ENCODE measurements at places on chromosomes 16 and 17. TPM values are rescaled to one million over a fixed set of nuclear protein-coding genes. Genes with fewer than 3 reads are reported as not detected.

CDRT15L2 gene
- total RNA-seq, result not detected

PIPOX gene
- 0.93 TPM for total RNA-seq

DNA sequence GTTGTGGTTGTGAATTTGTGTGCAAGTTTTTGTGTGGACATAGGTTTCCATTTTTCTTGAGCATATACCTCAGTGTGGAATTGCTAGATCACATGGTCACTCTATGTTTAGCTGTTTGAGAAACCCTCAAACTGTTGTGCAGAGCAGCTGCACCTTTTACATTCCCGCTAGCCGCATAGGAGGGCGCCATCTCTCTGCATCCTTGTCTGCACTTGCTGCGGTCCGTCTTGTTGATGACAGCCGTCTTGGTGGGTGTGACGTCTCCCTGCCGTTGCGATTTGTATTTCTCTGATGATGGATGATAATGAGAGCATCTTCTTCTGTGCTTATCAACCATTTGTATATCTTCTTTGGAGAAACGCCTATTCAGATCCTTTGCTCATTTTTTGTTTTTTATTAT lies 25.1 kb upstream of the IL17C start:
- peaks cover 12% of the 10 kb centered on the region for H3K4me1 ChIP-seq
- H3K27ac ChIP-seq, result no peak overlapping the region
- H3K36me3 ChIP-seq, result peaks cover 33% of the 10 kb centered on the region
- no peaks in the 10 kb centered on the region for H3K27me3 ChIP-seq

GRCh38 chr16:778447-778846 lies 9.7 kb downstream of the RPUSD1 start:
- no peak overlapping the region for H3K27ac ChIP-seq
- no peaks in the 10 kb centered on the region for H3K27me3 ChIP-seq
- H3K4me3 ChIP-seq, result no peak overlapping the region
- H3K36me3 ChIP-seq, result no peaks in the 10 kb centered on the region
- no peak for DNase-seq
- H3K4me1 ChIP-seq, result no peaks in the 10 kb centered on the region

GRCh38 chr17:13520899-13521572 lies 80.7 kb downstream of the HS3ST3A1 start:
- no peak overlapping the region for H3K27ac ChIP-seq
- no peaks in the 10 kb centered on the region for H3K27me3 ChIP-seq
- no peaks in the 10 kb centered on the region for H3K36me3 ChIP-seq
- no peak for DNase-seq
- H3K4me3 ChIP-seq, result no peak overlapping the region

DNA sequence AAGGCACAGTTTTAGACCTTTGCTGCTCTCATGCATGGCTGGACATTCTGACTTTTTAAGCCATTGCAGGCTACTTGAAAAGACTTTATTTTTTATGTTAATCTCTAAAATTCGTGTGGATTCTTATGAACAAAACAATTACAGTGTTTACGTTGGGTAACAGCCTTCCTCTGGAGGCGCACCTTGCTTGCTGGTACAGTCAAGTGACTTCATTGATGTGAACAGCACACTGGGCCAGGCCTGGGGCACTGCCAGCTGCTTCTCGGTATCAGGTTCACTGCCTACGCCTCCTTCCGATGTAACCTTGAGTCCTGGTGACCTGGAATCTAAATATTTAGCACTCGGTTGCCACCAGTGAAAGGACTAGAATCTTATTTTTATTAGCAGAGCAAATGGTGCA lies 27.8 kb downstream of the MARCHF10 start:
- H3K4me3 ChIP-seq, result no peak overlapping the region
- peak; percentile 84 for DNase-seq
- H3K27ac ChIP-seq, result no peak overlapping the region
- H3K27me3 ChIP-seq, result no peaks in the 10 kb centered on the region
- no peaks in the 10 kb centered on the region for H3K36me3 ChIP-seq

UTS2R gene
- total RNA-seq, result 2.4 TPM

- peak; percentile 27 for DNase-seq
- H3K4me1 ChIP-seq, result peaks cover 5% of the 10 kb centered on the region
- H3K36me3 ChIP-seq, result peaks cover under 1% of the 10 kb centered on the region
- no peak overlapping the region for H3K4me3 ChIP-seq
- H3K27me3 ChIP-seq, result no peaks in the 10 kb centered on the region
- H3K27ac ChIP-seq, result no peak overlapping the region
Observed at GRCh38 chr16:19179546-19180490, 11.8 kb downstream of the SYT17 start.

- DNase-seq, result no peak
- H3K27ac ChIP-seq, result no peak overlapping the region
- no peaks in the 10 kb centered on the region for H3K27me3 ChIP-seq
Observed at GRCh38 chr17:82383411-82383810, 11.8 kb downstream of the UTS2R start.

- no peaks in the 10 kb centered on the region for H3K27me3 ChIP-seq
- H3K4me1 ChIP-seq, result no peaks in the 10 kb centered on the region
- no peak overlapping the region for H3K4me3 ChIP-seq
- no peak for DNase-seq
- no peaks in the 10 kb centered on the region for H3K36me3 ChIP-seq
Observed at GRCh38 chr17:60704170-60704569, 26.5 kb downstream of the BCAS3 start.

TMEM219 gene
- 133 TPM for total RNA-seq

GALR2 gene
- total RNA-seq, result not detected
